ENCODE measurements at places on chromosomes 5 and 9. TPM values are rescaled to one million over a fixed set of nuclear protein-coding genes. Genes with fewer than 3 reads are reported as not detected.

Gene EFNA5
- total RNA-seq, result 4.4 TPM

Gene IRX2
- not detected for total RNA-seq

GRCh38 chr5:149388498-149389190 is 9.6 kb upstream of the IL17B start:
- no peak for ATAC-seq

DNA sequence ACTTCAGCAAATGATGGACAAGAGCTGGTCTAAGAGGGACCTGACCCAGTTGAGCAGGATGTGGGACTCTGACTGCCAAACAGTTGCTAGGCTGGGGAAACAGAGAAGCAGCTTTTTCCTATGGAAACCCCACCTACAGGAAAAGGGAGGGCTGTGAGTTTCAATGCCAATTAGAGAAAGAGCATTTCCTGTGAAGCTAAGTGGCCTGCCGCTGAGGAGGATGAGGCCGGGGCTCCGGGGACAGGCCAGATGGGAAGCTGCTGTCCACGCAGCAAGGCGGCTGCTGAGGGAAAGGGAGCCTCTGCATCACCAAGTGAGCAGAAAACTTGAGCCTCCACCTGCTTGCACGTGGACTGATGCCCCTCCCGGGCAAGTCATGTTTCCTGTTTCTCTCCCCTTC is at the start of gene PCDH12:
Gene PCDH12 (minus strand): TSS at position 90 of the 400 bp plus-strand sequence. CDS start 351 bp downstream, outside the sequence.
- ATAC-seq, result peak; percentile 53

- ATAC-seq, result no peak
These were observed 41.4 kb upstream of the CCDC112 start for GRCh38 chr5:115337882-115338281.

DNA sequence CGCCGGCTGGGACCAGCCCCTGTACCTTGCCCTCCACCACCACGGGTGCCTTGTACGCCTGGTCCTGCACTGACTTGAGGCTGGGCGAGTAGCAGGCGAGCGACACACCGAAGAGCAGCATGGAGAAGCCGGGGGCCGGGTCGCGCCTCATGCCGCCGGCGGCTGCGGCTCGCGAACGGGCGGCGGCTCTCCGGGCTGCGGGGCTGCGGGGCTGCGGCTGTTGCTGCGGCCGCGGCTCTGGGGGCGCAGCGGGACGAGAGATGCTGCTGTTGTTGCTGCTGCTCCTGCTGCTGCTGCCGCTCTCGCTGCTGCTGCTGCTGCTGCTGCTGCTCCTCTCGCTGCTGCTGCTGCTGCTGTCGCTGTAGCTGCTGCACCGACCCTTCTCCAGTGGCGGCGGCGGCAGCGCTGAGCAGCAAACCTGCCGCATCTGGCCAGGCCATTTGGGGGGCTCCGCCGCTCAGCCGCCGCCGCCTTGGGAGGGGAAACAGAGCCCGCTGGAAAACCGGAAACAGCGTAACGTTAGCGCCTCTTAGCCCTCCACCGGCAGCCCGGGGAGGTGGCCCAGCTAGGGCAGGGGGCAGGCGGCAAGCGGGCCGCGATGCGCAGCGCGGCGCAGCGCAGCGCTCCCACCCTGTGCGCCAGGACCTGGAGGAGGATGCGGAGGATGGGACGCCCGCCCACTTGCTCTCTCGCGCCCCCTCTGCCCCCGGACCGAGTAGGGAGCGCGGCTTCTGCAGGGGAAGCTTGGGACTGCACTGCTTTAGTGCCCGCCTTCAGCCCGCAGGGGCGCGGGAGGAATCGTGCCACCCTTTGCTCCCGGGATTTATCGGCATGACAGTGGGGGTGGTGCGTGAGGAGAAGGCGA is at the start of gene NRG2:
Gene NRG2 (minus strand): TSS at position 657 of the 865 bp plus-strand sequence.
- ATAC-seq, result peak; percentile 90

Gene PCDHGC3
- 66.1 TPM for total RNA-seq

GRCh38 chr9:841371-842209 is at the start of gene DMRT1:
TSS of gene DMRT1 (plus strand) at chr9:841697. CDS start at chr9:841839, 142 bp downstream.
- no peak for ATAC-seq

DNA sequence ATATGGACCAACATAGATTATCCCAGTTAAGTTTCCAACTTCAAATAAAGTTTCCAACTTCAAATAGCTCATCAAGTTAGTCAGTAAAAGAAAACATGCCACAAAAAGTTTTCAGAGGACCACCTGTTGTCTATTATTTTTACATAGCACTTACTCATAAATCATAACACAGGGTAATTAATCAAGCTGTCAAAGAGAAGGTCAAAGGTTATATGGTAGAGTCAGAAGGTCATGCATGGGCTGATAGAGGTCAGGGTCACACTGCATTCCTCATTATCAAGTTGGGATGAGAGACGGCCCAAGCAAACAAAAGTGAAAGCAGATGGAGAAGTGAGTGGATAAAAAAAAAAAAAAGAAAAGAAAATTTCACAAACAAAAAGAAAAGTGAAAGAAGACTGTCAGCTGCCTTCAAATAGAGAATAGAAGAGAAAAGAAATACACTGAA is 145.5 kb upstream of the POU5F2 start:
- ATAC-seq, result no peak
